Liver (tissue), 10 donors: ENCODE measurements at places on chromosomes 5 and 9. TPM values are rescaled to one million over a fixed set of nuclear protein-coding genes. Genes with fewer than 3 reads are reported as not detected.

DNA sequence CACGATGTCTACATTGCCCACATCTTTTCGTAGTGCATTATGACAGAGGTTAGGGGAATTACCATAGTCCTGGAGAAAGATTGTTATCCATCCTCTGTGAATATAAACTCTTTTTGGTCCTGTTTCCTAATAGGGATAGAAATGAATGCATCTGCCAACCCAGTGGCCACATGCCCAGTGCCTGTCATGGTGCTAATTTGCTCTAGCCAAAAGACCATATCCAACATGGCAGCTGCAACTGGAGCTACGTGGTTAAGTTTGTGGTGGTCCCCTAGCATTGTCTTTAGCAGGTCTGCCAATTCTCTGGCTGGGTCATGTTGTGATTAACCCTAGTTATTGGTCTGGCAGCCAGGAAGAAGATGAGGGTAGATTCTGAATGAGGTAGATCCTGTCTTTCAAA is 87.5 kb downstream of the FGF18 start:
- H3K4me1 ChIP-seq: no peaks in the 10 kb centered on the region
- H3K4me3 ChIP-seq: no peak overlapping the region
- DNase-seq: no peak
- H3K36me3 ChIP-seq: no peaks in the 10 kb centered on the region
- H3K27ac ChIP-seq: no peak overlapping the region

- no peak for DNase-seq
- H3K27ac ChIP-seq: no peak overlapping the region
- H3K36me3 ChIP-seq: no peaks in the 10 kb centered on the region
- H3K27me3 ChIP-seq: no peaks in the 10 kb centered on the region
Observed at GRCh38 chr9:134693011-134693410, 51.4 kb downstream of the COL5A1 start.

DNA sequence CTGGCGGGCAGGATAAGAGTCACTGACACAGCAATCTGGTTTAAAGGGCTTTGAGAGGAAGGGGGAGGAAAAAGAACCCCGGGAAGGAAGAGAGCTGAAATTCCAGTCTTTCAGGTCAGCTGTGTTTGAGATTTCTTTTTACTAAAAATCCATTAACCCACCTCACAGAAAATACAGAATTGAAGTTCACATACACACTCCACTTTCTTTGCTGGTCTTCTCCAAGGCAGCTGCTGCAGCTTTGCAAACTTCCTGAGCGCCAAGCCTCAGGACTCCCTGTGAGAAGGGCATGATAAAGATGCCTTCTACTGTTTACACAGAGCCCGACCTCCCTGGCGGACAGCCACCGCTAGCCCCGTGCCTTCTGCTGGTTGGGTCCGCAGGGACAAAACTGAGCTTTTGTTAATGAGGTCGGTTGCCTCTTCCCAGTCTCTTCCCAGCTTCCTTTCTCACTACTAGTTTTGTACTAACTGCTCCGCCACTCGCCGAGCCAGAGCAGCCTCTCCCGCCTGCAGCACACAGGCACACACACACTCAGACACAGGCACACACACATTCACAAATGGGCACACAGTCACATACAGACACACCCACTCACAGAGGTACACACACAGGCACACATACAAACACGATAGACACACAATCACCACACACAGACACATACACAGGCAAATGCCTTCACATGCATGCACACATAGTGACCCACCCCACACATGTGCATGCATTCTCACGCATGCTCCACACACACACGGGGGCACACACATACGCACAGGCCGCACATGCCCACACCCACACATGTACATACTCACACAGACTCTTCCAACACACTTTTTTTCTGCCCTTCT is at the start of gene FREM1:
FREM1 (minus strand) TSS at position 468 of the 845 bp plus-strand sequence. CDS start 41,451 bp downstream, outside the sequence.
- H3K4me1 ChIP-seq: no peaks in the 10 kb centered on the region
- no peaks in the 10 kb centered on the region for H3K27me3 ChIP-seq
- H3K27ac ChIP-seq: no peak within 1 kb of the TSS

GRCh38 chr5:88555674-88556073 is 287.0 kb upstream of the TMEM161B start:
- no peak overlapping the region for H3K27ac ChIP-seq
- H3K27me3 ChIP-seq: no peaks in the 10 kb centered on the region
- H3K36me3 ChIP-seq: no peaks in the 10 kb centered on the region
- no peak overlapping the region for H3K4me3 ChIP-seq
- no peaks in the 10 kb centered on the region for H3K4me1 ChIP-seq

DNA sequence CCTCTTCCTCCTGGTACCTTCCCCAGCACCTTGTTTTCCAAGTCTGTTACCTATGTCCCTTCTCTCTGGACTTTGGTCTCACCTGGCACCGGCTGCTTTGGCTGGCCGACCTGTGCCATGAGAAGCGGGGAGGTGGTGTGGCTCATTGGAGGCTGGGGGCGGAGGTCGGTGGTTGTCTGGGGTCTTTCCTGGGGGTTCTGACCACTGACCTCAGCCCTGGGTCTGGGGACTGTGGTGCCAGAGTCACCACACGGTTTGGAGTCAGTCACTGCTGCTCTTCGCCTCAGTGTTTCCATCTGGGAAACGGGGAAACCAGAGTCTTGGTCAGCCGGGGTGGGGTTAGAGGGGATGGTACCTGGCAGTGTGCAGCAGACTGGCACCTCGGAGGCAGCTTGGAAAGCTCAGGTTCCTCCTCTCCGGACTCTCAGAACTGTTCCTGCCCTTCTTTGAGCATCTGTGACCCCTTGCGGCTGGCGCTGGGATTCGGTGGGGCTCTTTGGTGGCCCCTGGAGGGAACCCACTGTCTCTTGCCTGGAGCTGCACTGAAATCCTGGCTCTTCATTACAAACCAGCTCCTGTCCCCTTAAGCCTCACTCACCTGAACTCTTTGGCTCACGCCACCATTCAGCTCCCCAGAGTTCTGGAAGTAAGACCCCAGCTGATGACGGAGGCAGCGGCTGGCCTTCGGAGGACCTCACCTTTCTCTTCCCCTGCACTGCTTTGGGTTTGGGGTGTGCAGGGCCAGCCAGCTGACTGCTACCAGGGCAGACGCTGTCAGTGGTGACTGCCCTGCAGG is 4.1 kb upstream of the RXRA start:
- DNase-seq: no peak
- H3K4me1 ChIP-seq: peaks cover 21% of the 10 kb centered on the region
- H3K4me3 ChIP-seq: no peak overlapping the region
- peak overlapping the region; percentile 100 for H3K27ac ChIP-seq
- no peaks in the 10 kb centered on the region for H3K36me3 ChIP-seq

DNA sequence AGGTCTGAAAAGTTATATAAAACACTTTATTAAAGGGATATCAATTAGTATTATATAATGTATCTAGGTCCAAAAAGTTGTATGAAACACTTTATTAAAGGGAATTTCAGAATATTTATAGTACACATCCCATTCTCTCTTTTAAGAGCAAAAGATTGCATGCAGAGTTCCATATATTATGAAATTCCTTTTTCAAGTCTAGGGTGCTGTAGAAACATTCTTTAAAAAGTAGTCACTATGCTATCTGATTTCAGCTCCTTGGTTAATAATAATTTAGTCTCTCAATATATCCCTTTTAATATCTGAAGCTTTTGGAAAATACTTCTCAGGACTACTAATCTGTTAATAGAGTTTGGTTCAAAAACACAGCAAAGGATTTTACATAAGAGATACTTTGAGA is 1496.1 kb upstream of the C9orf72 start:
- no peaks in the 10 kb centered on the region for H3K27me3 ChIP-seq
- no peak overlapping the region for H3K27ac ChIP-seq
- DNase-seq: no peak
- H3K4me3 ChIP-seq: no peak overlapping the region

- H3K36me3 ChIP-seq: no peaks in the 10 kb centered on the region
- no peak for DNase-seq
Observed at GRCh38 chr5:53323943-53324642, 156.3 kb upstream of the FST start.

DNA sequence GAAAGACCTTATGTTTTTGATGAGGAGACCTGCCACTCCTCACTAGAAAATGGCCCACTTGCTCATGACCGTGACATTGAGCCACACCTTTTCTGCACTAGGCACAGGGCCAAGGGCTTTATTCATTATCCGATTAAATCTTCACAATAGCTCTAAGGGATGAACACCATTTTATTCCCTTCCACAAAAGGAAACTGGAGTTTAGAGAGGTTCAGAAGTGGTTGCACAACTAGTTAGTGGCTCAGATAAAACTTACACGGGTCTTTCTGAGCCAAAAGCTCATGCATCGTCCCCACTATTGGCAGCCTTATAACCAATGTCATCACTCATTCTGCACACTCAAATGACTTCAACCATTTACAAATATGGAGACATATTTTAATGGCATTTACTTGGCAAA is 39.4 kb downstream of the SUSD1 start:
- H3K4me3 ChIP-seq: no peak overlapping the region
- no peaks in the 10 kb centered on the region for H3K36me3 ChIP-seq
- DNase-seq: no peak
- no peak overlapping the region for H3K27ac ChIP-seq
- no peaks in the 10 kb centered on the region for H3K27me3 ChIP-seq
- H3K4me1 ChIP-seq: no peaks in the 10 kb centered on the region

GRCh38 chr9:124347968-124348358 is 67.3 kb downstream of the PSMB7 start:
- no peak for DNase-seq
- H3K4me1 ChIP-seq: peaks cover 17% of the 10 kb centered on the region
- H3K36me3 ChIP-seq: peaks cover 50% of the 10 kb centered on the region
- no peaks in the 10 kb centered on the region for H3K27me3 ChIP-seq
- H3K27ac ChIP-seq: no peak overlapping the region

DNA sequence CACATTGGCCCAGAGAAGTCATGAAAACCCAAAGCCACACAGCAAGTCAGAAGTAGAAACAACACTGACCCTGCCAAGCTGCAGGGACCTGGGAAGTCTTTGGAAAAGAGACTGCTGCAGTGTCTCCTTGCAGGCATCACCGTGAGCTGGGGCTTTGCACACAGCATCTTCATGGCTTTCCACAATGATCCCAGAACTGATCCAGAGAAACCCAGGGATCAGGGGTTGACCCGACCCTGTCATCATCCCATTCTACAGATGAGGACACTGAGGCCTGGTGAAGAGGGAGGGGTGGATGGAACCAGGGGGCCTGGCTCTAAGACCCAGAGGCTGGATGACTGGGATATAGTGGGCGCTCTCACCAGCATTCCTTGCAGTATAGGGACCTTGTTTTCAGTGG is 4.3 kb upstream of the FAM78A start:
- no peaks in the 10 kb centered on the region for H3K36me3 ChIP-seq
- peaks cover 5% of the 10 kb centered on the region for H3K4me1 ChIP-seq
- no peaks in the 10 kb centered on the region for H3K27me3 ChIP-seq
- H3K4me3 ChIP-seq: no peak overlapping the region
- H3K27ac ChIP-seq: no peak overlapping the region

GRCh38 chr5:74616236-74617146 is 24.0 kb downstream of the ENC1 start:
- H3K36me3 ChIP-seq: no peaks in the 10 kb centered on the region
- no peak for DNase-seq

GRCh38 chr9:3887221-3887653 is 361.4 kb upstream of the RFX3 start:
- no peak overlapping the region for H3K27ac ChIP-seq
- no peaks in the 10 kb centered on the region for H3K4me1 ChIP-seq
- no peak for DNase-seq
- H3K27me3 ChIP-seq: no peaks in the 10 kb centered on the region

DNA sequence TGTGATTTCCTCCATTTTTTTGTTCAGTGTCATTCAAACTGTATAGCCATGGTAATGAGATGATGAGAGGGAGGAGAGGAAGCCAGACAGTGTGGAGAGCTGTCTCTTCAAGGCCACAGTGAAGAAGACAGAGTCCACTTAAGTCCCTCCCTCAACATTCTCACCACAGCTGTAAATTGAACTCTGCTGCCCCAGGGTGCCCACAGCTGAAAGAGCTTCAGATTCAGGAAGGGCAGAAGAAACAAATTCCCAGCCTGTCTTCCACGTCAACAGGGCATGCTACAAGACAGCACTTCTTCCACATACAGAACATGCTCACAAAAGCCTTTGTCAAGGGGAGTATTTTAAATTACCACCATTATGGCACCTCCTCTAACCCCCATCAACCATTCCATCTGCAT is 100.4 kb downstream of the KLHL3 start:
- H3K36me3 ChIP-seq: no peaks in the 10 kb centered on the region
- DNase-seq: no peak
- H3K27me3 ChIP-seq: no peaks in the 10 kb centered on the region
- H3K4me3 ChIP-seq: no peak overlapping the region
- H3K4me1 ChIP-seq: no peaks in the 10 kb centered on the region

DNA sequence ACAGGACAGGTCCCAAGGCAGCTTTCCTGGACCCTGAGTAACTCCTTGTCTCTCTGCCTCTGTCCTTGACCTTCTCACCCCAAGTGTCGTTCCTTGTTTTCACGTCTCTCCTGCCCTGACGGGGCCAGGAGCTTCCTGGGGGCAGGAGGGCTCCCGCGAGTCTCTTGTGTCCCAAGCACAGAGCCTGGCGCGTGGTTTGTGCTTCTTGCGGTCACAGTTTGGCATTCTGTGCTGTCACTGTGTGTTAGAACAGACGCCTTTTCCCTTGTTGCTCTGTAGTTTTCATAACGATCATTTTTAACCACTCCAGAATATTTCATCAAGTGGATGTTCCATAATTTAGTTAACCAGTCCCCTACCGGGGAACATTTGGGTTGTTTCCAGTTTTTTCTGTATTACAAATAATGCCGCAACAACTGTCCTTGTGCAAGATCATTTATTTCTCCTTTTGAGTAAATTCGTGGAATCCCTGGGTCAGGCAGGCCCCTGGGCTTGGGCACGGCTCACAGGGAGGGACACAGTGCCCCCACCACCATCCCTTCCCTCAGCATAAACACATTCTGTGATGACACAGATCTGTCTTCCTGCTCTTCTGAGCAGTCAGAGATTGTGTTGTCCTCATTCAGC is 71.9 kb downstream of the TSPAN17 start:
- H3K27me3 ChIP-seq: no peaks in the 10 kb centered on the region
- H3K36me3 ChIP-seq: no peaks in the 10 kb centered on the region
- no peak overlapping the region for H3K27ac ChIP-seq
- no peaks in the 10 kb centered on the region for H3K4me1 ChIP-seq
- no peak for DNase-seq

DNA sequence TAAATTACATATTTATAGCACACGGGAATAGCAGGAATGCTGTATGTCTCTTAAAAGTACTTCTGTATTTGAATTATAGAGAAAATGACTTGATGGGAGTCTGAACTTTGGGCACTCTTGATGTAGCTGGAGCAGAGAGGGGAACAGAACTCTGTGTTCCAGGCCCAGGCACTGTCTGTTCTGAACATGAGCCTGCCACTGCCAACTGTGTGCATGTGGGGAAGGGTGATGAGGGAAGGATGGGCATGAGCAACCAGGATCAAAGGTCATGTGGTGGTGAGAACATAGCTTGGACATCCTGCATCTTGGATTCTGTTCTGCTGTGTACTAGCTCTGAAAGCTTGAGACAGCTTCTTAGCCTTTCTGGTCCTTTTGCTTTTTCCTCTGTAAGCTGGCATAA is 16.4 kb upstream of the ZBED3 start:
- no peaks in the 10 kb centered on the region for H3K27me3 ChIP-seq
- DNase-seq: no peak
- H3K36me3 ChIP-seq: no peaks in the 10 kb centered on the region
- no peak overlapping the region for H3K4me3 ChIP-seq
- H3K4me1 ChIP-seq: no peaks in the 10 kb centered on the region

CCDC180 gene
- total RNA-seq: 1.3 TPM

CNTLN gene
- total RNA-seq: 31.4 TPM

PCDHB15 gene
- 0.28 TPM for total RNA-seq

SMIM33 gene
- 0.05 TPM for total RNA-seq

ZNF366 gene
- 0.75 TPM for total RNA-seq
